Stimulated activated CD4-positive, alpha-beta T cell treated with anti-CD3 and anti-CD28 coated beads, Interleukin-1b, Interleukin-23, amount 100 ng/mL, for 48 hours (primary cell): ENCODE measurements at places on chromosomes 12 and 14.
A peak's percentile ranks its signal among the peaks of the same experiment; 100 is the strongest.

DNA sequence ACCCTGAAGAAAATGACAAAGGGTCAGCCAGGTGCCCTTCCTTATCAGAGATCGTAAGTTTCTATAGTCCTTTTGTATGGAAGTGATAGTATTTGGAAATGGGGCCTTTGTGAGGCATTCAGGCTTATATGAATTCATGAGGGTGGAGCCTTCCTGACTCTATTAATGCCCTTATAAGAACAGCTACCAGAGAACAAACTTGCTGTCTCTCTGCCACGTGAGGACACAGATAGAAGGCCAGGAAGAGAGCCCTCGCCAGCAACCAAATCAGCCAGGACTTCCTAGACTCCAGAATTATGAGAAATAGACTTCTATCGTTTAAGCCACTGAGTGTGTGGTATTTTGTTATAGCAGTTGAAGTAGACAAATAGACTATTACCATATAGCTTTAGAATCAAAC lies 36.7 kb downstream of the TRMT5 start:
- no peak for DNase-seq

GRCh38 chr12:128421375-128421774 lies 154.4 kb downstream of the TMEM132C start:
- no peak for DNase-seq

- DNase-seq: no peak
These were observed 37.5 kb downstream of the LRTM2 start for GRCh38 chr12:1857821-1858220.

DNA sequence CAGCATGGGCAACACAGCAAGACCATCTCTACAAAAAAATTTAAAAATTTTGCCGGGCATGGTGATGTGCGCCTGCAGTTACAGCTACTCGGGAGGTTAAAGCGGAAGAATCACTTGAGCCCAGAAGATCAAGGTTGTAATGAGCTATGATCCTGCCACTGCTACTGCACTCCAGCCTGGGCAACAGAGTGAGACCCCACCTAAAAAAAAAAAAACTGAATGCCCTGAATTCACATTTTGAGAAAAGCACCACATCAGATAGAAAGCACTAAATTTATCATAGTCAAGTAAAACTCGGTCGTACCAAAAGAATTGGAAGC lies 24.1 kb upstream of the AP4S1 start:
- no peak for DNase-seq

DNA sequence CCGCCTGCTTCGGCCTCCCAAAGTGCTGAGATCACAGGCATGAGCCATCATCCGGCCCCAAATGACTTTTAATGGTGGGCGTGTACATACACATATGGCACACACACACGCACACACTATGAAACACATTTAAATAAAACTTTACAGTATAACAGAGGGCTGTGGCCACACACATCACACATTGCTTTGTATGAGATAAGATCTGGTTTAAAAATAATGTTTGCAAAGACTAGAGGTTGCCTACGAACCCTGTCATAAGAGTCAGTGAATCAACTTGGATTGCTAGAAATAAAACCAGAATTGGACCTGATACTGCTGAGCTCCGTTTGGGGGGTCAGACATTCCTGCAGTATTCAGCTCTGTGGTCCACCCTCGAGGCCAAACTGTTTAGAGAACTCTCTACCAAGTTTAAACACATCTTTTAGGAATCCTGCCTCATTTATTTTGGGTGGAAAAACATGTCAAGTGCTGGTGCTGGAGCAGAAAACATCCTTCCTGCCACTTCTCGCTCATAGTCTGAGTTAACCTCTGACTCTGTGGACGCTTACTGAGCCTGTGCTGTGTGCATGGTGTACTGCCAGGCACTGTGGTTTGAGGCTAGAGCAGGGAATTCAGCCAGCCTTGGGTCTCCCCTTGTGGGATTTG lies 47.8 kb upstream of the EML1 start:
- no peak for DNase-seq

- DNase-seq: no peak
These were observed 781.4 kb downstream of the NRXN3 start for GRCh38 chr14:78951602-78952001.

GRCh38 chr12:29544428-29545101 lies 47.1 kb upstream of the OVCH1 start:
- no peak for DNase-seq

DNA sequence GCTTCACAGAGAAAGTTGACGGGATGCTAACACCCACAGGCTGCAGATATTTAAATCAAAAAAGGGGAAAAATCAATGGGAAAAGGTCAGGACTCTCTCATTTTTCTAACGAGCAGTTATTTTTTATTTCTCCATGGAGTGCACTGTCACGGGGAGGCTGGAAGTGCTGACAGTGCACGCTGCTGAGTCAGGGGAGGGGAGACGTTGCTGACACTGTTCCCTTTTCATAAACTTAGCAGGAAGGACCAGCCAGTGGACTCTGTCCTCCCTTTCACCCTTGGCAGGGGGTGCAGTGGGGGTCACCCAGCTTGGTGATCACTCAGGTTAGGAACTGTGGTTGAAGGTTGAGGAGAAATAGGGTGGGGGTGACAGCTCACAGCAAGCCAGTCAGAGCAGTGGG lies 65.6 kb upstream of the FUT8 start:
- no peak for DNase-seq

- DNase-seq: no peak
These were observed 82.7 kb downstream of the C14orf132 start for GRCh38 chr14:96121660-96122395.

DNA sequence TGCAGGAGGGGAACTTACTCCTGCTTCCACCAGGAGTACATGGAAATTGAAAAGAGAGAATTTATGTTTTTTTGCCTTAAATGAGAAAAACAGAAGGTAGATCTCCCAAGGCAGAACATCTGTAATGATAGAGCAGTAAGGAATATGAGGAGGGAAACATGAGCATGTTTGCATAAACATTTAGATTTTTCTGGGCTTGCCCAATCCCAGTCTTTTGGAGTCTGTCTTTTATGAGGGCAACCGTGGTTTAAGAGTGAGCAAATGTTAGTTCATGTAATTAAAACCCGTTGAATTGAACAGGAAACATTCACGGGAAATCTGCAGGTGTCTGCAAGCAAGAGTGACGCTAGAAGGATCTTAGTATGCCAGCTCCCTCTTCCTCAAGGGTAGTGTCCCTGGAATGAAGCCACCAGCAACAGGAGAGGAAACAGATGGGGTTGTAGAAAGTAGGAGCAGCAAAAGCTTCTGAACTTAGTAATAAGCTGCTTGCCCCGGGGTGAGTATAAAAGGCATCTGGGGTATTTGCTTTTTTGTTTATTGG lies 79.3 kb downstream of the ARF6 start:
- DNase-seq: no peak

- DNase-seq: no peak
These were observed 14.6 kb downstream of the GNS start for GRCh38 chr12:64744422-64745258.

DNA sequence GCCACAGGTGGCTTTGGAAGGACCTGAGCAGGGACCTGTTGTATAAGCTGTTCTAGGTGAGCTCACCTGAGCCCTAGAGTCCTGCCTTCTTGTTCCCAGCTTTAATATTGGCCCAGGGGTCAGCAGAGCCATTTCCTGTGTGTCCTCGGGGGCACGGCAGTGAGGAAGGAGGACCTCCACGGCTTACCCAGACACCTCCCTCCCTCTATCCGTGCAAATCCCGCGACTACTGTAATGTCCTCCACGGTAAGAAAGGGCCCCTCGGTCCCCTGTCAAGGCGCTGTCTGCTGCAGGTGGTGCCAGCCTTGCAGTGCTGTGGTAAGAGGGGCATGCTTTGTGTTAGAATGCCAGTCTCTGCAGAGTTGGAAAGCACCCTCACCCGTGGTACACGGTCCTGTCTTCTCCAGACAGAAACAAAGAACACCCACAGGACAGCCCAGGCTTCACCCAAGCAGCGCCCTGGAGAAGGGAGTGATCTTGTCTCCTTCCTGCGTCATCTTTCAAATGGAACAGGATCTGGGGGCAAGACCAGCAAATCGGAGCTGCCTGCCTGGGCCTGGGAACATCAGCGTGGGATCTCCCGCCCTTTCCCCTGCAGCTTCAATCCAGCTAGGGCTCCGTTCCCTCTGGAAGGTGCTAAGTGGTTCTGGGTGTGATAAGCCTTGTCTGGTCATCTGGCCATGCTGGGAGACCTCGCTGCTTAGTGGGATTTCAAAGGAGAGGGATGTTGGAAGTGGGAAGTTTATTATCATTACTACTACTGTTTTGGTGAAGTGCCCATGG lies 20.2 kb upstream of the FZD10 start:
- DNase-seq: no peak

- DNase-seq: peak; percentile 75
These were observed 38.2 kb upstream of the STAB2 start for GRCh38 chr12:103548622-103549601.
